ENCODE measurements at places on chromosomes 5 and 9.

GRCh38 chr5:157113002-157113401 is 4.2 kb upstream of the HAVCR2 start:
- no peak for DNase-seq

DNA sequence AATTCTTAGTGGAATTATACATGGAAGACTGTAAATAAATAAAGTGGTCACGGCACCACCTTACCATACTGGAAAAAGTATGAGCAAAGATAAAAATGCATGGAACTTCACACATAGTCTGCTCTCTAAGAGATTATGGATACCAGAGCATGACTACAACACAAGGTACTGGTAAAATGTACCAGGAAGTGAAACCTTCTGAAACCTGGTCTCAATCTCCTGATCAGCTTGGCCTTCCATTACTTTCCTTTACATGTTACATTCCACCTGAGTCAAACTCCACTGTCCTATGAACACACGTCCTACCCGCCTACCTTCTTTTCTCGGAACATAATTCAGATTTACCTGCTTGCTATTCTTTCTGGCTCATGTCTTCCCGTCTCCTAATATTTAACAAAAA is 15.9 kb downstream of the PTAR1 start:
- DNase-seq: no peak

GRCh38 chr5:17076272-17076671 is 140.2 kb upstream of the MYO10 start:
- DNase-seq: no peak

DNA sequence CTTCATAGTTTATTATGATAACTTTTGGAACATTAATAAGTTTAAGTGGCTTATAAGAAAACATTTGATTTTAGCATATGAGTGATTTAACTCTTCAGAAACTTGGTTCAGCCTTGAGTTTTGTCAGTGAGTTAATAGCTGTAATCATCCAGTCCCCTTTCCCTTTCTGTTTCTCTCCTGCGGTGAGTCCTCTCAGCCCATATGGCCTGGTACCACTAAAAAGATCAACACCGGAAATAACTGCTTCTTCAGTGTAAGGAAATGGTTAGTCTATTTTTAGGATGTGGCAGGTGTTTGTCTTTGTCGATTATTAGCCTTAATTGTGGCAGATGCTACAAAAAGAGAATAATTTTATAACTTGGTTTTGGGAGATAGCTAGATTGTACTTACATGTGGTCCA is 120.2 kb upstream of the GRHPR start:
- no peak for DNase-seq

DNA sequence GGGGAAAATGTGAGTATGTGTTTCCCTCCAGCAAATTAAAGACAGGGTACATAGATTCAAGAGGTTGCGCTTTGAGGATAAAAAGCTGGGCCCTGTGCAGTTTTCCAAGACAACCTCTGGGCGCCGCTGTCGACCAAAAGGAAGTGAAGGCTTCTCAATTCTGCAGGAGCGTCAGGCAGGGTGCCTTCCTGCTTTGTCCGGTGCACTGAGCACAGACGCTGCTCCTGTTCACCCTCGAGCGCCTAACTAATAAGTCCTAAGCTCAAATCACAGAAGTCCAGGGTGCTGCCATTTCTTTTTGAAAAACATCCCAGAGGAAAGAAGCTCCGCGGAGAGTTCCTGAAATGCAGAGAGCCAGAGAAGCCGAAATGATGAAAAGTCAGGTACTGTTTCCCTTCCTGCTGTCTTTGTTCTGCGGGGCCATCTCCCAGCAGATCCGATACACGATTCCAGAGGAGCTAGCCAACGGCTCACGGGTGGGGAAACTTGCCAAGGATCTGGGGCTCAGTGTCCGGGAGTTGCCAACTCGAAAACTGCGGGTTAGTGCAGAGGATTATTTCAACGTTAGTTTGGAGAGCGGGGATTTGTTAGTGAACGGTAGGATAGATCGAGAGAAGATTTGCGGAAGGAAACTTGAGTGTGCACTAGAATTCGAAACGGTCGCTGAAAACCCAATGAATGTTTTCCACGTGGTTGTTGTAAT is at the start of gene PCDHGB1:
Gene PCDHGB1 (plus strand): TSS at position 183 of the 703 bp plus-strand sequence. CDS start 162 bp downstream, at position 345.
- no peak for DNase-seq

DNA sequence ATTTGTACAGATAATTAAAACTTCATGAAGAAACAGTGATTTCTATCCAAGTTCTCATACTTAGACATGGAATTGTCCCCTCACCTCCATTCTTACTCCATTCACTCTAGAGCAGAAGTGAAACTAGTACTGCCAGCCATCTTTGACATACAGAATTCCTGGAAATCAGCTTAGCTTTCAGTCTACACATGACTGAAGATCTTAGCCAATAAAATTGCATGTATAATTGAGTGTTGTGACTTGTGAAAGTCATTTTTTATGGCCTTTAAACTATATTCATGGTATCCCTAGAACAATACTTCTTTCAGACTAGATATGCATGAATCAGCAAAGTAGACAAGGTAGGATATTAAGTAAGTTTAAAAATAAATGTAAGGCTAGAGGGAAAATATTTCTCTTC is 705.2 kb upstream of the ZNF608 start:
- DNase-seq: no peak

DNA sequence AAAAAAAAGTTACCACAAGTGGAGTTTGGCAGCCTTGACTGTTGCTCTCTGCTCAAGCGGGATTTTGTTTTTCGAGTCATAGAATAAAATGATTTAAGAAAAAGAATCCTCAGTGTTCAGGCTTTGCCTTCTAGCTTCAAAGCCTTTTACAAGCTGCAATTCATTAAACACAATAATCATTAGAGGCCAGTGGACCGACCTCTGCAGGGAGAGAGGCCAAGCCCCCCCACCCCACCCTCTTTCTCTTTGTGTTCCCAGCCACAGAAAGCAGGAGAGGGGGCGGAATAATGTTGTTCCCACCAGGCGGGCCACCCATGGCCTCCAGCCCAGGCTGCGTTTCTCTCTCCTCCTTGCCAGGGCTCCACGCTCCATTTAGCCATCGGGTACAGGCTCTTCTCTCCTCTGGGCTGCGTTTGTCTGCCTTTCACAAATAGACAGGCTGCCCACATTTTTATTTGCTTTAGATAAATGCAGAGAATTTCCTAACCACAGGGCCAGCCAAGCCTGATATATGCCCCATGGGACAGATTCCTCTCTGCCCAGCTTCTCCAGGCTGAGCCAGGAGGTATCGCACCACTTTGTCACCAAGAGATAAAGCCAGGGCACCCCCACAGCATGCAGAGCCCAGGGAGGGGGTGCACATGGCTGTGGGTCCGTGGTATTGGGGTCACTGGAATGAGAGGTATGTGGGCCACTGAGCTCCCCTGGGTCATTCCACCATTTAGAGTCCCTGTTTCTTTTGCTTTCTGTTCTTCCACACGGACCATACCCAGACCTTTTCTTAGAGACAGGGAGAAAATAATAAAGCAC is 318.8 kb downstream of the PIK3R1 start:
- no peak for DNase-seq

GRCh38 chr5:16906255-16906654 is 29.8 kb downstream of the MYO10 start:
- DNase-seq: no peak

GRCh38 chr5:57783693-57784092 is 301.1 kb upstream of the ACTBL2 start:
- DNase-seq: no peak

- no peak for DNase-seq
Measured at GRCh38 chr5:137366526-137366925, 132.6 kb downstream of the SPOCK1 start.

DNA sequence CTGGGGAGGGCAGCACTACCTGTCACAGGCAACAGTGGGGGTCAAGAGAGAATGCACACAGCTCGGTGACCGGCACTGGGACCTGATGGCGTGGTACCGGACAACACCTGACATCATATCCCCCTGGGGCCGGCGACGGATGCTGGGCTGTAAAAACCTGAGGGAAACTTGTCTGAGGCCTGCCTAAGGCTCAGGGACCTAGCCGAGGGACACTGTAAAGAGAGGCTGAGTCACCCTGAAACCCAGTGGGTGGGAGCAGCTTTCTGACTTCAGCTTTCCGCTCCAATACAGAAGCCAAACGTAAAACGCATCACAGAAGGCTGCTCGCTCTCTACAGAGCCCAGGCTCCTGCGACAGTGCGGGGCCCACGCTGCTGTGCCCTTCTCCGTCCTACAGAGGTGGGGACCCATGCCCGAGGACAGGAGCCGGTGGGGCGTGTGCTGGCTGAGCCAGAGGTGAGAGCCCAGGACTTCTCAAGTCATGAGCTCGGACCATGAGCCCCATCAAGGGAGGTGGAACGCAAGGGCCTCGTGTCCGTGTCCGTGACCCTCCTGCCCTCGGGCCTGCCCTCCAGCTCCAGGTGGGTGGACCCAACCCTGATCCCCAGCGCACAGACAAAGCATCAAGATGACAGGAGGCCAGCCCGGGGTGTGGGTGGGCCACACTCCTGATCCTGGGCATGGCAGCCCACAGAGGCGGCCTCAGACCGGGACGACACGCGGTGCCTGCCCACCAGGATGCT is 5.3 kb downstream of the RALGDS start:
- no peak for DNase-seq

GRCh38 chr5:116626945-116627679 is 52.5 kb upstream of the SEMA6A start:
- no peak for DNase-seq

- no peak for DNase-seq
Measured at GRCh38 chr5:136375920-136376319, 10.6 kb upstream of the TRPC7 start.

DNA sequence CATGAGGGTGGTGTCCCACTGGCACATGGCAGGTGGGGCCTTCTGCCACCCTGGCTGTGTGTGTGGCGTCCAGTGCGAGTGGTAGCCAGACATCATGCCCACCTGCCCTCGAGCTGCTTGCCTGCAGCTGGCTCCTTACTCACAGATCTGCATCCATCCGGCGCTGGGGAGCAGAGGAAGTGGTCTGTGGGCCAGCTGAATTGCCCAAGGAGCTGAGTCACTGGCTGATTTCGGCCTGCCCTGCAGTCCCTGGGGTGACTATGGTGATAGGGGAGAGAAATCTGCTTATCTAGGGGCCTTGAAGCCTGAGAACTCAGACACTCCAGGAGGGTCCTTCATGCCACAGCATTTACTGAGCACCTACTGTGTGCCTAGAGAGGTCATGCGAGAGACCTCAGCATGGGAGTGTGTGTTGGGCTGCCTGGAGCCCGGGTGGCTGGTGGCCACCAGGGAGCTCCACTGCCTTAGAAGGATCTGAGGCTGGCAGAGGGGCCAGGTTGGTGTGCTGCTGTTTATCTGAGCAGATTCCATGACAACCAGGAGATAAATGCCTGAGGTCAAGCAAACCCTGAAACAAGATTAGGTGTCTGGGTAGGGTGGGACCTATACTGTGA is 57.1 kb downstream of the SLC22A5 start:
- DNase-seq: no peak

- DNase-seq: no peak
Measured at GRCh38 chr9:34230556-34230955, 51.7 kb downstream of the UBAP1 start.

DNA sequence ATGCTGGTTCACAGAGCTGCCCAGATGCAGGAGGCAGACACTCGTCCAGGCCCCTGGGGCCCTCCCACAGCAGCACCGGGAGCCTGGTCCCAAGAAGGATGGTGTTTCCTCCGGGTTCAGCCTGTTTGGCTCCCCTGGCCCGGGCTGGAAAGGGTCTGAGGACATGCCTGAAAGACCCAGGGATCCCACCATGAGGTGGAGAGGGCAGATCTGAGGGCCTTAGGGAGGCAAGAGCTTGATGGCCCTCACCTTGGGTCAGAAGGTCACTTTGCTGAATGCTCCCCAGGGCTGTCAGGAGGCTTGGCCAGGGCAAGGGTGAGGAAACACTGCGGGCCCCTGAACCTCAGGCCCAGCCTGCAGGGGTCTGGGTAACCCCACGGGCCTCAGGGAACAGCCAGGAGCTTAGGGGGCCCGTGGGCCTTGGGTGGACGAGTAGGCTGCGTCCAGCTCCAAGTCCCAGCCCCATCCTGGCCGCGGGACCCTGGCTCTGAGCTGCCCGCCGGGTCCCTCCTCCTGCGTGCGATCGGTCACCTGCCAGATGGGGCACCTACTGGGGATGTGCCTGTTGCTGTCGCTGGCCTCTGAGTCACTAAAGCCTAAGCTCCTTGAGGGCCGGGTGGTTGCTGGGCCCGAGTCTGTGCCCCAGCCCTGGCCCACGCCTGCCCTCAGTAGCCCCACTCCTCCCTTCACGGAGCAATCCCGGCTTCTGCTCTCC is 106.2 kb downstream of the ZNF354C start:
- no peak for DNase-seq

- DNase-seq: no peak
Measured at GRCh38 chr9:72932619-72933018, 20.2 kb downstream of the ALDH1A1 start.
